ENCODE measurements at places on chromosomes 5 and 9. TPM values are rescaled to one million over a fixed set of nuclear protein-coding genes. Genes with fewer than 3 reads are reported as not detected.
A peak's percentile ranks its signal among the peaks of the same experiment; 100 is the strongest.

GRCh38 chr9:134693641-134694367 lies 52.2 kb downstream of the COL5A1 start:
- no peak for DNase-seq
- H3K27ac ChIP-seq = no peak overlapping the region
- no peaks in the 10 kb centered on the region for H3K36me3 ChIP-seq
- H3K27me3 ChIP-seq = no peaks in the 10 kb centered on the region
- no peak overlapping the region for H3K4me3 ChIP-seq

- no peak overlapping the region for H3K4me3 ChIP-seq
- DNase-seq = no peak
- no peaks in the 10 kb centered on the region for H3K36me3 ChIP-seq
- H3K4me1 ChIP-seq = no peaks in the 10 kb centered on the region
These were observed 698.8 kb downstream of the CDH9 start for GRCh38 chr5:26339576-26339975.

GRCh38 chr5:155504606-155505005 lies 491.1 kb downstream of the KIF4B start:
- H3K27ac ChIP-seq = no peak overlapping the region
- H3K4me1 ChIP-seq = no peaks in the 10 kb centered on the region
- no peak overlapping the region for H3K4me3 ChIP-seq
- H3K27me3 ChIP-seq = no peaks in the 10 kb centered on the region

DNA sequence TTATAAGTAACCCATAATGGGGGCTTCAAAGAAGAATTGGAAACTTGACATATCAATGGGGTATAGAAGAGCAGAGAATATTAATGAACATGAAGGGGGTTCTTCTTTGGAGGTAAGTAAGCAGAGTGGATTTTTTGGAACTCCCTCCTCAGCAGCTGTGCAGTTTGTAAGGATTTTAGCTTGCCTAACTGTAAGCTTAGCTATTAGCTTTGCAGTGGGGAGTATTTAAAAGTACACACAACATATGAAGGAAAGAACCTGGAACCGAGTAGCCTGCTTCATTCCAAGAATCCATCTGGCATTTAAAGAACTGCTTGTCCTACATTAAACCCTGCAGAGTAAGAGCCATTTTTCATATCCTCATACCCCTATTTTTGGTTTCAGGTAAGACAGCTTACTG lies 2.2 kb upstream of the PBX3 start:
- H3K36me3 ChIP-seq = no peaks in the 10 kb centered on the region
- H3K4me1 ChIP-seq = peaks cover 20% of the 10 kb centered on the region
- H3K27ac ChIP-seq = no peak overlapping the region
- no peaks in the 10 kb centered on the region for H3K27me3 ChIP-seq

GRCh38 chr5:177303121-177303924 lies at the start of the genes PRELID1 and RAB24:
PRELID1 (plus strand) TSS chr5:177303799; CDS start chr5:177303986, 187 bp downstream.
RAB24 (minus strand) TSS chr5:177303719; CDS start chr5:177303288, 431 bp downstream.
- H3K36me3 ChIP-seq = peaks cover 10% of the 10 kb centered on the region
- peak within 1 kb of the TSS; percentile 84 for H3K4me3 ChIP-seq
- no peaks in the 10 kb centered on the region for H3K27me3 ChIP-seq
- peak; percentile 86 for DNase-seq
- peaks cover 68% of the 10 kb centered on the region for H3K4me1 ChIP-seq

GRCh38 chr5:16510098-16510497 lies 44.5 kb upstream of the ZNF622 start:
- no peaks in the 10 kb centered on the region for H3K27me3 ChIP-seq
- no peaks in the 10 kb centered on the region for H3K4me1 ChIP-seq
- no peak overlapping the region for H3K27ac ChIP-seq
- DNase-seq = no peak
- no peaks in the 10 kb centered on the region for H3K36me3 ChIP-seq
- no peak overlapping the region for H3K4me3 ChIP-seq

DNA sequence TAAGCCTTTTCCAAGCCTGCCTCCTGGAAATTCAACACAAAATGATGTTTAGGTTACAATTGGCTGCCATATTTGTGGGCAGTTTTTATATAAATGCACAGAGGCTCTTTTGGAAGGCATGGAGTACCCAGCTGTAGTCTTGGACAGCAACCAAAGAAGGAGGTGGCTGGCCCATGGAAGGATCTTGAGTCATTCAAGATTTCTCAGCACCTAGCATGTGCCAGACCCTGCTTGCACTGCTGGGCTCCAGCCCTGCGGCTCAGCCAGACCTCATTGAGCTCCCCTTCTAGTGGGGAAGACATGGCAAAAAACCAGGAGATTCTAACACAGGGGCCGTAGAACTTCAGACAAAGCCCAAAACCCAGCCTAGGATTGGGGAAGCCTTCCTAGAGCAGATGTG lies 22.1 kb downstream of the JADE2 start:
- peaks cover 56% of the 10 kb centered on the region for H3K36me3 ChIP-seq
- no peak overlapping the region for H3K27ac ChIP-seq
- DNase-seq = no peak
- no peaks in the 10 kb centered on the region for H3K27me3 ChIP-seq
- H3K4me3 ChIP-seq = no peak overlapping the region
- peaks cover 80% of the 10 kb centered on the region for H3K4me1 ChIP-seq

NR5A1 gene
- total RNA-seq = not detected

DNA sequence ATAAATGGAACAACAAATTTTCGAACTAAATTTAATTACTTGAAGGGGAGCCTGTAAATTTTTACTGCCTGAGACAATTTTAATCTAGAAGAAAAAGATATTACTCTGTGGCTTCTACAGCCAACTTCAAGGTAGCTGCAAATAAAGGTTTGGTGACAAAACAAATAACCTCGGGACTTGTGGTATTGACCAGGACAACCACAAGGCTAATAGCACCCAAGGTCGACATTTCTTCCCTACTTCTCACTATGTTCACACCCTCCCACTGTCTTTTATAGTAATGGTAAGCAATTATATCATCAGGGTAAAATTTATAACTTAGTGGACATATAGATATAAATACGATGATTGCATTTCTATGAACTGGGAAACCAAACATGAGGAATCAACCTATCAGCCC lies 67.9 kb upstream of the SPINK5 start:
- H3K36me3 ChIP-seq = no peaks in the 10 kb centered on the region
- H3K27ac ChIP-seq = no peak overlapping the region
- no peaks in the 10 kb centered on the region for H3K4me1 ChIP-seq
- H3K27me3 ChIP-seq = no peaks in the 10 kb centered on the region
- H3K4me3 ChIP-seq = no peak overlapping the region

CEP78 gene
- total RNA-seq = 25.3 TPM

DPH7 gene
- 76.7 TPM for total RNA-seq

DNA sequence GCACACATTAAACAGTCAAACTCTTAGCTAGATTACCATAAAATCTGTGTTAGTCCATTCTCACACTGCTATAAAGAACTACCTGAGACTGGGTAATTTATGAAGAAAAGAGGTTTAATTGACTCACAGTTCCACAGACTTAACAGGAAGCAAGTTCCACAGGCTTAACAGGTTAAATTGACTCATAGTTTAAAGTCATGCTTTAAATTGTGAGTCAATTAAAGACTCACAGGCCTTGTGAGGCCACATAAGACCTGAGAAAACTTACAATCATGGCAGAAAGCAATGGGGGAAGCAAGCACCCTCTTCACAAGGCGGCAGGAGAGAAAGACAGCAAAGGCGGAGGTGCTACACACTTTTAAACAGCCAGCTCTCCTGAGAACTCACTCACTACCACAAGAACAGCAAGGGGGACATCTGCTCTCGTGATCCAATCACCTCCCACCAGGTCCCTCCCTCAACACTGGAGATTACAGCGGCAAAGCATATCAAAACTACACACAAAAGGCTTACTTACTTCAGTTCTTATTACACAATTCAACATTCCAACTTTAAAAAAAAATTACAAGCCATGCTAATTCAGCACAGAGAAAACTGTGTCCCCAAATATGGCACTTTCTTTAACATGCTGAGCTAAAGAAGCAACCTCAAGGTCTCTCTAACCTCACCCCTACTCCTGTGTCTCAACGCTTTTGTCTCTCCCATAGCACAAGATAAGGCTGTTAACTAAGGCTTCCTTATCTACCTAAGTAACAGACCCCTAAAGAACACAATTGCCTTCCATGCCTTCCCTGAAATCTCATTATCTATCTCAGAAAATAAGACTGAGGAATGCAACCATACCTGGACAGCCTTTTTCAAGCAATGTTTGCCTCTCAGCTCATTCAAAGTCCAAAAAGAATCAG lies 805.1 kb downstream of the NR2F1-AS1 start:
- H3K27ac ChIP-seq = no peak overlapping the region
- no peaks in the 10 kb centered on the region for H3K4me1 ChIP-seq
- no peak overlapping the region for H3K4me3 ChIP-seq
- H3K27me3 ChIP-seq = no peaks in the 10 kb centered on the region
- no peaks in the 10 kb centered on the region for H3K36me3 ChIP-seq

DNA sequence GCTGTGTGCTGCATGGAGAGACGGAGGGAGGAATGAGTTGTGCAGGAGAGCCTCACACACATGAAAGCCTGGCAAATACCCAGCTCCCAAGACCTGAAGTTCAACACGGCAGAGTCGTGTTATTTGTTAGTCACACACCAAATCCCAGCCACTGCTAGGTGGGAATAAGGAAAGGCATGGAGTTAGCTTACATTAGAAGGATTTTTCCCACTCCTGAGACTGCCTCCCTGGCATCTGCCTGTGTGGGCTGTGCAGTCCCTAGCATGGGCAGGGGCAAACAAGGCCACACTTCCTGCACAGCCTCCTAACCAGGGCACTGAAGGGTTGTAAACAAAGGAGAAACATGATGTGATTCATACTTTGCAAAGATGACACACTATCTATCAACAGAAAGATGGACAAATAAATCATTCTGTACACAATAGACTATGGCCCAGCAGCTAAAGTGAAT lies 306.8 kb downstream of the SPOCK1 start:
- no peaks in the 10 kb centered on the region for H3K27me3 ChIP-seq
- H3K4me3 ChIP-seq = no peak overlapping the region
- no peak overlapping the region for H3K27ac ChIP-seq
- no peak for DNase-seq
- H3K36me3 ChIP-seq = no peaks in the 10 kb centered on the region
- no peaks in the 10 kb centered on the region for H3K4me1 ChIP-seq

- DNase-seq = no peak
- H3K36me3 ChIP-seq = no peaks in the 10 kb centered on the region
- no peak overlapping the region for H3K27ac ChIP-seq
- no peak overlapping the region for H3K4me3 ChIP-seq
These were observed 241.8 kb upstream of the MSX2 start for GRCh38 chr5:174482607-174483024.

DNA sequence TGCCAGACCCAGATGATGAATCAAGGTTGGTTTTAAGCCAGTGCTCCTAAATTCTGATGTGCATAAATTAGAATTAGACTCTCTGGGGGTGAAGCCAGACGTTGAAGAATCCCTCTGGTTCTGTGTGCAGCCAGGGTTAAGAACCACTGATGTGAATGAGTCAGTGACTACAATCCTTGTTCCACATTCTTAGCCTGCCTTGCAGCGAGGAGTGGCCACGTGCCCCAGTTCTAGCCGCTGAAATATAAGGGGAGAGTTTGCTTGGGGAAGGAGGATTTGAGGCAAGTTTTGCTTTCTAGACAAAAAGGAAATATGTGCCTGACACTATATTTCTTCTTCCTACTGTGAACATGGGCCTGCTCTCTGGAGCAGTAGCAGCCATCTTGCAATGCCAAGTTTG lies 34.2 kb upstream of the MSH3 start:
- no peak for DNase-seq
- no peak overlapping the region for H3K4me3 ChIP-seq
- no peaks in the 10 kb centered on the region for H3K4me1 ChIP-seq
- no peaks in the 10 kb centered on the region for H3K36me3 ChIP-seq
- no peaks in the 10 kb centered on the region for H3K27me3 ChIP-seq

RGMB gene
- 17.0 TPM for total RNA-seq

DNA sequence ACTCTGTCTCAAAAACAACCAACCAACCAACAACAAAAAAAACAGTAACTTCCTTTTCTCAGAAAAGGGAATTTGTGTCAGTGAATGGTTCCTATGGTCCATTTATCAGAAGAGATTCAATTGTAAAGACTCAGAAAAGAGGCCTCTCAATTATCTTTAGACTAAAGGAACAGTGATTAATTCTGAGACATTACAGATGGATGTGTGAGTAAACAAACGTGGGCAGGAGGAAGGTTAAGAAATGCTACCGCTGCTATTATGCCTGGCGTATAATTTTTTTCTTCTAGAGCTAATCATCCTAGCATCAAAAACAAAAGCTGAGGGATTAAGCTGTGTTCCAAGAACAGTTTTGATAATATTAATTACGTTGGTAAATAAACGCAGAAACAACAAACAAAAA lies 52.9 kb upstream of the JMY start:
- no peak overlapping the region for H3K27ac ChIP-seq
- no peaks in the 10 kb centered on the region for H3K36me3 ChIP-seq
- H3K4me1 ChIP-seq = no peaks in the 10 kb centered on the region
- H3K27me3 ChIP-seq = no peaks in the 10 kb centered on the region
- no peak overlapping the region for H3K4me3 ChIP-seq

GRCh38 chr5:179801304-179802206 lies 5.1 kb downstream of the MGAT4B start:
- peak; percentile 77 for DNase-seq
- H3K4me3 ChIP-seq = no peak overlapping the region
- no peaks in the 10 kb centered on the region for H3K27me3 ChIP-seq
- peaks cover 42% of the 10 kb centered on the region for H3K4me1 ChIP-seq
- H3K27ac ChIP-seq = no peak overlapping the region

- no peaks in the 10 kb centered on the region for H3K36me3 ChIP-seq
- H3K4me3 ChIP-seq = no peak overlapping the region
- H3K27me3 ChIP-seq = no peaks in the 10 kb centered on the region
- H3K27ac ChIP-seq = no peak overlapping the region
- H3K4me1 ChIP-seq = no peaks in the 10 kb centered on the region
These were observed 54.6 kb upstream of the SYNPO start for GRCh38 chr5:150585781-150586341.

VLDLR gene
- total RNA-seq = 0.50 TPM

All from CD4-positive, alpha-beta memory T cell (primary cell).